A549 treated with ZK216348 at 1 μM for 4 hours (cell line): ENCODE measurements at places on chromosomes 7 and 10. TPM values are rescaled to one million over a fixed set of nuclear protein-coding genes. Genes with fewer than 3 reads are reported as not detected.

UPK3BL2 gene
- 2.1 to 5.0 TPM (median 2.6 TPM) in 5 replicates for total RNA-seq

AFAP1L2 gene
- total RNA-seq, result 21.1 to 27.8 TPM (median 23.9 TPM) in 5 replicates

ARF5 gene
- total RNA-seq, result 151 to 172 TPM (median 163 TPM) in 5 replicates

EVX1 gene
- total RNA-seq, result 0.14 to 0.19 TPM (median 0.15 TPM) in 3 of 5 replicates, not detected in the others

LEP gene
- total RNA-seq, result not detected in 5 replicates

PHKG1 gene
- total RNA-seq, result 0.12 to 0.68 TPM (median 0.52 TPM) in 5 replicates

ACBD7 gene
- total RNA-seq, result 0.67 to 1.4 TPM (median 0.84 TPM) in 5 replicates

NPFFR1 gene
- total RNA-seq, result not detected in 5 replicates

ZNF425 gene
- total RNA-seq, result 1.3 to 1.9 TPM (median 1.5 TPM) in 5 replicates

SUN3 gene
- total RNA-seq, result 0.48 TPM in 1 of 5 replicates, not detected in the others

NPC1L1 gene
- total RNA-seq, result 0.06 to 0.14 TPM (median 0.08 TPM) in 5 replicates

XRCC2 gene
- total RNA-seq, result 3.0 to 5.9 TPM (median 4.5 TPM) in 5 replicates

CTAGE4 gene
- total RNA-seq, result not detected in 5 replicates

PDZD7 gene
- 0.44 to 1.2 TPM (median 0.79 TPM) in 5 replicates for total RNA-seq
